ENCODE measurements at places on chromosomes 5 and 9.
A peak's percentile ranks its signal among the peaks of the same experiment; 100 is the strongest.

DNA sequence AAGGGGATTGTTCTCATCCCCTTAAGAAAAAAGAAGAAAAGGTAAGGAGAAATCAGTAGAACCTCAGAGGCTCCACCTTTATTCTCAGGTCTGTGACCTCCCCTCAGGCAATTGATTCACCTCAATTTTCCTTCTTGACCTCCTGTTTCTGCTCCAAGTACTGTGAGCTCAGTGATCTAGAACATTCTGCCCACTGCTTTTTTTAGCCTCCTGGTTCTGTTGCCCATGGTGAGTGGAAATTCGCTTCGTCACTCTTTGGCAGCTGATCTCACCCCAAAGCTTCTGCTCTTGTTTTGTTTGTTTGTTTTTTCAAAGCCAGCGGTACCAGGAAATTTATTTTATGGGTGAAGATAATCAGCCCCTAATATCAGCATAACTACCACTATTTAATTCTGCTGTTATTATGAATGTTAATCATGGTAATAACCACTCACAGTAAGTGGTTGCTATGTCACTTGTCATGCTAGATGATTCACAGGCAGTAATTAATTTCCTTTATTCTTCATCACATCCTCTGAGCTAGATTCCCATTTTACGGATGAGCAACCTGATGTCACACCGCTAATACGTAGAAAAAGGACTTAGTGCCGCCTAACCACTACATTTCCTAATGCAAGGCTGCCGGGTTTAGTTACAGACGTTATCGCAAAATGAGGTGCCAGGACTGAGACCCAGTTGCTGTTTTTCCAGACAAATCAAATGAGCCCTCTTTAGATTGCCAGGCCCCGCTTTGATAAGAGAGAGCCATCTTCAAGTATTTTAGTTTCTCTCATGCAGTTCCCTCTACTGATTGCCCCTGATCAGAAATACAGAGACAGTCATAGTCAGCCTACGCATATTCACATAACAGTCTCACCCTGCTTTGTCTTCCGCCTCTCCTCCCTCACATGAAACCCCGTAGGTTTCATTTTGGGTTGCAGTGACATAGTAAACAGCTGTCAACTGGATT, 78.2 kb downstream of the CYFIP2 start:
- no peak for DNase-seq

DNA sequence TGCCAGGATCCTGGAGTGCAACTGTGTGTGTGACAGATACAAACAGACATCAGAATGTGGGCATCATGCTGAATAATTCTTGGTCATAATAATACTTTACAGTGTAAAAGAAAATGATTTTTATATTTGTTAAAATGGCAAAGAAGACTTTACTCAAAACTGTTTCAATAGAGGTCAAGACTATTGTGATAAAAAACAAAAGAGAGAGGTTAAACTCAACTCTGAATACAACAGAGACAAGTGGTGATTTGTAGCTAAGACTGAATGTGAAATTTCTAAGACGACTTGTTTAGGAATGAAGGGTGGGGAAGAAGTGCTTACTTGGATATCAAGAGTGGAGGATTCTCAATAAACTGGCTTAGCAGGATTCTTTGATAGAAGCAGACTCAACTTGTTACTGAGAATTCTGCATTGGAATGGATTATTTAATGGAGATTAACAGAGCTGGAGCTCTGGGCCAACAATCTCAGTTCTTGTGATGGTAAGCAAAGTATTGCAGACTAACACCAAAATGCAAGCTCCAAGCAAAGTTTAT, 457.4 kb upstream of the CDH18 start:
- DNase-seq = no peak

DNA sequence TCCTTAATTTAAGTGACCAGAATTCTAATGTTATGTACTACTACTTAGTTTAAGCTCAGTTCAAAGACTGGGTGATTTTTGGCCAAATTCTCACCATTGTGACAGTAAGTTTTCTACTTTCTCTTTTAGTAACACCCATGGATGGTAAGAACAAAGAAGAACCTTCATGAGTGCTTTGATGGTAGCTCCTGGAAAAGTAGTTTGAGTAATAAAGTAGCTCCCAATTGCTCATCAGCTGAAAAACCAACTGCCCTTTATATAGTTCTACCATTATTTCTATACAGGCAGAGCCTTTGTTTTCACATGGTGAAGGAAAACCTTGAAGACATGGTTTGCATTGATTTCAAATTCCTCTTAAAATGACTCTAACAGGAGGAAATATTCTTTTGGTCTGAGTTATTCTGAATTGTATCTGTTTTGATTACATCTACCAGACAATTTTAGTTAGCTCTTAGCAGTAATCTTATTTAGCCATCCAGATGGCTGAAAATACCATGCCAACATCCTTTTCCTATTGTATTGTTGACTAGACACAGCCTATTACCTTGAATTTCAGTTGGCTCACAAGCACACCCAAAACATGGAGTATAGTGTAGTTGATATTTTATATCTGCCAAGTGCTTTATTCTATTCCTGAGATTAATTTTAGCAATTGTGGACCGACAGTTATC, 23.7 kb upstream of the STARD4 start:
- no peak for DNase-seq

DNA sequence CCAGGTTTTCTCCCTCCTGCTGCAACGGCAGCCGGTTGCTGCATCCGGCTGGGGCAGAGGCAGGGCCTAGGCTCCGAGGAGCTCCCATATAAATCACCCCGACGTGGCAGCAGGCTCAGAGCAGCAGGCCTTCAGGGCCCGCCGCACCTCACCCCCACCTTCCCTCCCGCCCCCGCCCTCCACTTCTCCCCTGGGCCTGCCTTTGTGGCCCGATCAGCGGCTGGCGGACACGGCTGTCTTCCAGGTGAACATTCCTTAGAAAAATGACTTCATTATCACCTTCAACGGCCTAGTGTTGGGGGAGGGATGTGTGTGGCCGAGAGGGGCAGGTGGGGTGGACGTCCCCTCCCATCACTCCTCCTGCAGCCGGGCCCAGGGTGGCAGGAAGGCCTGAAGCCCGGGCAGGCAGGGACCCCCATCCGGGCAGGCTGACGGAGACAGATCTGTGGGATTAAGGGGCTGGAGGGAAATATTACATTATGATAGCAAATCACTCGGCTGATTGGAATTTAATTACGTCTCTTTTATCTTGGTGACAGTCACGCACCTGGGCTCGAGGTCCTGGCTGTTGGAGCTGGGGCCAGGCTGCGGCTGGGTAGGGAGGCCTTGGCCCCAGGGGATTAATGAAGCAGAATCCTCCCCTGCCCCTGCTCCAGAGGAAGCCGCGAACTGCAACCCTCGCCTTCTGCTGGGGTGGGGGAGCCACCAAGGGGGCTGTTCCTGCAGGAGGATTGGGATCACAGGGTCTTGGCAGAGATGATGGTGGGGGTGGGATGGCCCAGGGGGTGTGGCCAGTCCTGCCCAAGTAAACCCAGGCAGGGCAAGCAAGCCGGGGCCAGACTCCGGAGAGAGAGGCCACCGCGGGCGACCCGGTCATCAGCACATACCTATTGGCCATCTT, 38.4 kb upstream of the RXRA start:
- DNase-seq = no peak

DNA sequence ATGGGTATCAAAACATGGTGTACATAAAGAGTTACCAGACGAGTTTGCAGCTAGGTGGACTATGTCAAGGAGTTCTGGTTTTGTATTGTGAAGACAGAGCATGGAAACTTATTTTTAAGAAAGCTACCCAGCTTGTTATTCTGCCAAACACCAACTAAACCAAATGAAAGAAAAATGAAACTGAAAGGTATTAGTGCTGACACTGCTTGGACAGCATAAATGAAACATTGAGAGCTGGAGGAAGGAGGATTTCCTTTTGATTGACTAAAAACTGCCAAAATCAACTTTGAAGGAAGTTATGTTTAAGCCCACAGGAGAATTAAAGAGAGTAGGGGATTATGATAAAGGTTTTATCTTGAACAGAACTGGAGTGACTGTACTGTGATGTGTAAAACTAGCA, 766.2 kb downstream of the PTPRD start:
- DNase-seq = no peak

GRCh38 chr5:149256451-149256850, 15.2 kb upstream of the AFAP1L1 start:
- peak; percentile 52 for DNase-seq

DNA sequence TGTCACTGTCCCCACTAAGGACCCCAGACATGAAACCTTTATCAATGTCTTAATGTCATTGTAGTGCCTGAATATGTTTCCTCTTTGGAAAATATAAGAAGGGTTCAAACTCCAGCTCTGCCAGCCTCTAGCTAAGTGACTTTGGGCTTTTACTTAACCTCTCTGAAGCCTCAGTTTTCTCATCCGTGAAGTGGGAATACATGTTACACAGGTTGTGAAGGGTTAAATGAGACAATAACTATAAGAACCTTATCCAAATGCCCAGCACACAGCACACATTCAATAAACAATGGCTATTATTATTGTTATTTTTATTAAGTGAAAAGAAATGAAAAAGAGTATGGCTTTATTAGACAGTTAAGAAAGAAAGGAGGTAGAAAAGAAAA, 15.7 kb upstream of the IGFBPL1 start:
- no peak for DNase-seq

GRCh38 chr5:111095982-111096381, 3.8 kb downstream of the WDR36 start:
- no peak for DNase-seq

GRCh38 chr5:134095887-134096589, 18.4 kb upstream of the TCF7 start:
- DNase-seq = no peak

DNA sequence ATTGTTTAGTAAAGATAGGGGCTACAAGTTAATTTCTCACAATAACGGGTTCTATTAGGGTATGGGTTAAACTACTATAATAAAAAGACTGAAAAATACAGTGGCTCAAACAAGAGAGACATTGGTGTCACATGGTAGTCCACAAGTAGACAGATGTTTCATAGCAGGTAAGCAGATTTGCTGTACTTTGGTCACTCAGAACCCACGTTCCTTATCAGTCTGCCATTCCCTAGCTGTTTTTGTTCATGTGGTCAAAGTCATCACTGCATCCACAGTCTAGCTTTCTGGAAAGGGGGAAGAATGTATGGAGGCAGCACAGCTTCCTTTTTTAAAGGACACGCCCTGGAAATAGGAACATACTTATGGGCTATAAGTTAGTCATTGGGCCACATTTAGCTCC, 73.0 kb downstream of the SLC12A2 start:
- DNase-seq = no peak

DNA sequence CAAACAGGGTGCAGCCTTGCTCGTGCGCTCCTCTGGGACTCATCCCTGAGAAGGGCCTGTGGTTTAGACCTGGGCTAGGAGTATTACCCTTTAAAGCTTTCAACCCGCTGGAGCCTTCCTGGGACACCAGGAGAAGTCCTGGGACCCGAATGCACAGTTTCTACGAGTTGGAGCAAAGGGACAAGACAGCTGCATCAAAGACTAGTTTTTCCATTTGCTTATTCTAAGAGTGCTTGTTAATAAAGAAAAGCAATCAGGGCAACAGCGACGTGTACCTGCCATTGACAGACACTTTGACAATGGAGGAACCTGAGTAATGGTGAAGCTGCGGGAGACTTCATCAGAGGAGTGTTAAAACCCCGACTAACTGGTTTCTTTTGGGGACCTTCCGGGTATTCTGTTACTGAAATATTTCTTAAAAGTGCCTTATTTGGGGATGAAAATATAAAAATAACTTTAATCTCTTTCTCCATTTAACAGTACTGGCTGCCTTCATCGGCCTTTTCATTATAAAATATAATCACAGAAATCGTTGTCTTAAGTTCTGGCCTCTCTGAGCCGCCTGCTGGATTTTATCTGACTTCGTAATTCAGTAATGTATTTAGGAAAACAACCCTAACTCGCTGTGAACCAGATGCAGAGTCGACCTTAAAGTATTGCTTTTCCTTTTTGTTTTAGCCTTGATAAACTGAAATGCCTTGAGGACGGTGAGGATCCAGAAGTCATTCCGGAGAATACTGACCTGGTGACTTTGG, 732 bp downstream of the SNAPC3 start:
- peak; percentile 48 for DNase-seq

DNA sequence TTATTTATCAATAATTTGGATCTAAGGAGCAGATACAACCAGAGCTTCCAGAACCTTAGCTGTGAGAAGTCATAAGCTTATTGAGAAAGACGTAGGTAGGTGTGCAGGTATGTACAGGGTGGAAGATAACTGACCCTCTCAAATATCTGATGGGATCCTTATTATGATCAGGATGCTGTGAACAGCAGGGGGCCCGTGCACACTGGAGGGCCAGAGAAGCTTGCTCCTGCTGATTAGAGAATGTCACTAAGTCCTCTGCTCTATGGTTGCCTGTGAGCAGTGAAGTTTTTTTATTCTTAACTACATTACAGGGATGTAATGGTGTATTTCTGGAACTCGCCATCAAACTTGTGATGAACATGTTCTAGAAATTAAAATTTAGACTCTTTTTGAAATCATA, 108.9 kb upstream of the POU5F2 start:
- DNase-seq = no peak

GRCh38 chr5:136137497-136138220, 5.0 kb downstream of the SMAD5 start:
- no peak for DNase-seq

GRCh38 chr5:179316111-179316551, 29.1 kb downstream of the ADAMTS2 start:
- DNase-seq = no peak

DNA sequence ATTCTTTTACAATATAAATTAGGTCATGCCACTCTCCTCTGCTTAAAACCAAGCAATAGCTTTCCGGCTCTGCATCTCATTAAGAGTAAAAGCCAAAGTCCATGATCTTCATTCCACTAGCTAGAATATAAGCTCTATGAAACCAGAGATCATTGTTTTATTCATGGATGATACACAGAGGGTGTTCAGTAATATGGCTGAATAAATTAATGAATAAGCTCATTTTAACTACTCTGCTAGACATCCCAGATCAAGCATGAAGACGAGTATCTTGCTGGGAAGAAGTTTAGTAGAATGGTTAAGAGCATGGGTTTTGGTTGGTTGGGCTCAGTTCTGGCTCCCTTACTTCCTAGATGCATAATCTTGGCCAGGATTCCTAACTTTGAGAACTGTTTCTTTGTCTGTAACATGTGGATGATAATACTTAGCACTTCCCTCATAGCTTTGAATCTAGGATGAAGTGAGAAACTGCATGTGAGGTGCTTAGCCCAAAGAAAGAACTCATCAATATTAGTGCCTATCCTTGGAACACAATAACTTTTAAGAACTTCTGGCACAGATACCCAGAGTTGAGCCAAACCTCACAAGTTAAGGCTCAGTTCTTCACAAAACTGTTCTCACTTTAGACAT, 106.8 kb downstream of the MSX2 start:
- no peak for DNase-seq

GRCh38 chr9:133948131-133948530, 44.0 kb downstream of the VAV2 start:
- no peak for DNase-seq

DNA sequence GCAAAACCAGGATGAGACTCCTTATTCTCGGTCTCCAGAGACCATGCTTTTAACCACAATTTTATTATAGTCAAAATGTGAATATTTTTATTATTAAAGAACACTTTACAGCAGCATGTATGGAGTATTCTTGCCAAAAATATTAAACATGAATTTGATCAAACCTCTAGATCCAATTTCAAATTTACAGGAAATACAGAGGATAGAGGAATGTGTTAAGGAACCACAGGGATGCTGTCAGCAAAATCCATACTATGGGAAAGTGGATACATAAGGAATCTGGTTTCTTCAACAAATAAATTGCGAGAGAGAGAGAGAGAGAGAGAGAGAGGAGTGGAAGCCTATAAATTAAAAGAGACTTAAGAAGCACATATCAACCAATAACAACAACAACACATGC, 348.2 kb upstream of the NUDT12 start:
- DNase-seq = no peak

Data from HCEC 1CT (cell line).